Stimulated activated CD4-positive, alpha-beta T cell treated with anti-CD3 and anti-CD28 coated beads, Interleukin-1b, Interleukin-23, amount 100 ng/mL, for 4 hours (primary cell): ENCODE measurements at places on chromosomes 2 and 18.
A peak's percentile ranks its signal among the peaks of the same experiment; 100 is the strongest.

DNA sequence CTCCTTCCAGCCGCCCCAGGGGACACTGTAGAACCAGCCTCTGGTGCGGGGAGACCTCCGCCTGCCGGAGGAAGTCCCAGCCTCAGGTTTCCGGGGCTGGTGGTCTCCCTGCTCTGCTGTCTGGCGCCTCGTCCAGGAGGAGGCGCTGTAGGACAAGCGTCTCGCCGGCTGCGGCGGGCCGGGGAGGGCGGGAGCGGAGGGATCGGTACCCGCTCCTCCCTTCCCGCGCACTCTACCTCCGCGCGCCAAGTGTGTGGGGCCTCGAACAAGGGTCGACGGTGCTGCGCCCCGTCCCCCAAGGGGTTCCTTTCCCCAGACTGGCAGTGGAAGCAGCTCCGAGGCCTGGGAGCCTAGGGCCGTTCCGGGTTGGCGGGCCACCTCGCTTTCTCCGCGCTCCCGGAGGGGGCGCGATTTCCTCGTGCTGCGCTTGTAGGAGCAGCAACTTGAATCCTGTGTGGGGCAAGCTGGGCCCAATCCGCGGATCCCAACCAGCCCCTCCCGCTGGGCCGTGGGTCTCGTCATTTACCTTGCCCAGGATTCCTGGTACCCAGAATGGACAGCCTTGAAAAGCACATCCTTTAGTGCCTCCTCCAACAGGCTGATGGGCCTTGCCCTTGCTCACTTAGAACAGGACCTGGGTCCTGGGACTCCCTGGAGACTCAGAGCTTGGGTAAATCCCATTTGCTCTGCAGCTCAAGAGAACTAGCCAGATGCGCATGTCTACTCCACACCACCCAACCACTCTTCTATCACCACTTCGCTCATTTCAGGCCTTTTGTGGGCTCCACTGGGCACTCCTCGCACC lies 10.6 kb upstream of the HOXD4 start:
- peak; percentile 61 for DNase-seq

GRCh38 chr2:217326238-217327022 lies 466.6 kb upstream of the TNP1 start:
- DNase-seq: no peak

DNA sequence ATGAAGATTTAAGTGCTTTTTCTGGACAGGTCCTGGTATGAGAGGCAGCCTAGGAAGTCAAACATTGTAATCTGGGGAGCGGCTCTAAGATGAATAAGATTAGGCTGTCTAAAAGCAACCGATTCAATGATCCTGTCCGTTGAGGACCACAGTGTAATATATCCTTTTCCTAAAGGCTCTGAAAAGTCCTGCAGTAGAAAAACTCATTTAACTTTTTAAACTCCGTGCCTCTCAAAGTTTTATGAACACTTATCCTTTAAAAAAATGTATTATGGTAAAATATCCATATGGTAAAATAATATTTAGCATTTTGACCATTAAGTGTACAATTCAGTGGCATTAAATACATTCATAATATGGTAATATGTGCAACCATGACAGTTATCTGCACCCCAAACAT lies 39.8 kb downstream of the ATOH8 start:
- no peak for DNase-seq

DNA sequence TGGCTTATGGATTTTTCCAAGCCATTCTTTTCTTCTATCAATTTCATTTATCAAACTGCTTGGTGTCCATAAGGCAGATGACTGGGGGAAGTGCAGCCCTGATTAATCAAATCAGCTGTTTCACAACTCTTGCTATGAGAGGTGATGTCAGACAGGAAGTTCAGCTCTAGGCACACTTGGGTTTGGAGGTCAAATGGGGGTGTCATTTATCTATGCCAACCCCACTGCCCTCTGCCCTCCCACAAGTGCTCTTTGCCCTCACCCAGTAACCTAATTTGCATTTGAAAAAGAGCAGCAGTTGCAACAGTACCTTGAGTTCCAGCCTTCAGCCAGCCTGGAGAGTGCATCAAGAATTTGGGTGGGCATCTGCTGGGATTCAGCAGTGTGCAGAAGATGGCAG lies 431.3 kb upstream of the SPRED2 start:
- no peak for DNase-seq

GRCh38 chr2:190506666-190507065 lies 27.9 kb downstream of the NEMP2 start:
- DNase-seq: no peak

- no peak for DNase-seq
Measured at GRCh38 chr2:68721482-68722101, 13.0 kb upstream of the ARHGAP25 start.

GRCh38 chr2:72722492-72723070 lies 103.3 kb downstream of the EXOC6B start:
- DNase-seq: no peak
